ENCODE measurements at places on chromosomes 3 and 15.

DNA sequence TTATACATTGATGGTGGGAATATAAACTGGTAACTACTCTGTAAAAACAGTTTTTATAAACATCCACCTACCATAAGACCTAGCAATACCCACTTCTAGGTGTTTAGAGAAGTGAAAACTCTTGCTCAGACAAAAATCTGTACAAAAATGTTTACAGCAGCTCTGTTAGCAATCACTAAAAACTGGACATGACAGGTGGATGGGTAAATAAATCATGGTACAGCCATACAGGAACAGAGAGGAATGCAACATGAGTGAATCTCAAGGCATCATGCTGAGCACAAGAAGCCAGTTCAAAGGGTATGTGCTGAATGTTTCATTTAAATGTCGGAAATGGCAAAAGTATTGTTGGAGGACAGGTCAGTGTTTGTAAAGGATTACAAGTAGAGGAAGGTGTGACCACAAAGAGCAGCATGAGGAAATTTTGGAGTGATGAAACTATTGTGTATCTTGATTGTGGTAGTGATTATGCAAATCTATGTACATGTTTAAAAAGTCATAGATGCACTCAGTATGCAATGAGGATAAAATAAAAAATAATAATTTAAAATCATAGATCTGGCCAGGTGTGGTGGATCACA lies 2.8 kb upstream of the RNU5A-1 start:
- DNase-seq, result no peak

- DNase-seq, result no peak
Measured at GRCh38 chr3:177382944-177383343, 185.7 kb upstream of the TBL1XR1 start.

DNA sequence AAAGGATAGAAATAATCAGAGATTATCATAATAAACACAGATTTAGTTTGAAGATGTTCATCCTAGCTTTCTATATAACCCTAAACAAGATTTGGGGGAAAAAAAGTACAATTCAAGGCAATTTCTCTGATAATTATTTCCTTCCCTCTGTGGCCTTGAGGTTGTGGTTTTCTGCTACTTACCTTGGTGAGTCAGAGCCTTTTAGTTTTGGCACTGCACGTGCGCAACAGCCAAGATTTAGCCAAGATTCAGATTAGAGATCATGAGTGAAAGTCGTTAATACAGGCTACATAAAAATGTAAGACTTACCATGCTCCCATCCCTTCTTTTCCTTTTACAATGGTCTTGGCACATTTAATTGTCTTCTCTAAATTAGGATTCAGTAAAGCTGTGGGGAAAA lies 6.7 kb downstream of the LYZL4 start:
- peak; percentile 39 for DNase-seq

GRCh38 chr15:32670623-32671022 lies 29.1 kb downstream of the SCG5 start:
- DNase-seq, result no peak

DNA sequence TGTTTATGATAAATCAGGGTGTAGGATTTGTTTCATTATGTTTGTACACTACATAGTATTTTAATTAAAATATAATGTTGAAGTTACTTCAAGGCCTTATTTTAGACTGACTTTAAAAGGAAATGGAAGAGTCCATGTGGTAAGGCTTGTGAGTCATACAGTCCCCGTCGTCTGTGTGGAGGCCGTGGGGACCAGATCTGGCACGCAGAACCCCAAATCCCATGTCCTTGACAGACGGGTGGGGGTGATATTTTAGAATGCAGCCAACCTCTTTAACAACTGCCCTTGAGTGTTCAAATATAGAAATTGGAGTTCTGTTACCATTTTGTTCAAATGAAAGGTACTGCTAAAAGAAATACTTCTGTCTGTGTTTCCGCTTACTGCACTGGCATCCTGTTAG lies 35.8 kb downstream of the ABHD17C start:
- no peak for DNase-seq

GRCh38 chr15:51750792-51751696 lies at the start of gene TMOD2:
TSS of gene TMOD2 (plus strand) at chr15:51751597. CDS start at chr15:51766442, 14,845 bp downstream.
- DNase-seq, result peak; percentile 63

DNA sequence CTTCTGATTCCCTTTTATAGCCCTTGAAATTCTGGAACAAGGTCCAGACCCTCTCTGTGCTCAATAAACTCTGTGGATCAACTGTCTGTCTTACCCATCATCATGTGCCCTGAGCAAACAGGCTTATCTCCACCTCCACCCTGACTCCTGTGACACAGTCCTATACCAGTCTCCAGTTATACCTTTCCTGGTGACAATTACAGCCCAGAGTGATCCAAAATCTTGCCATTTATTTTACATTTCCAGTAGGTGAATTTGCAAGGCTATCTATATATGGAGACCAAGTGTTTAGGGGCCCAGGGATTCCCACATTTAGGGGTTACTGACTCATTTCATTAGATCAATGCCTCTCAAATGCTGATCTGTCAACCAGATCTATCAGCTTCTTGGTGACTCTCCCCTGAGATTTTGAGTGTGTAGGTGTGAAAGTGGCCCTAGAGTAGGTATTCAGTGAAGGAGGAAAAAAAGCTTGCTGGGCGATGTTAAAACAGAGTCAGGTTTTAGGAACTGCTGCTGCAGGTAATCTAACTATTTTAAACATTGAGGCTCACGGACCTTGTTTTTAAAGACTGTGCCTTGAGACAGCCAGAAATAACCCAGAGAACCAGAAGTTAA lies 229.6 kb upstream of the WNT5A start:
- DNase-seq, result no peak

DNA sequence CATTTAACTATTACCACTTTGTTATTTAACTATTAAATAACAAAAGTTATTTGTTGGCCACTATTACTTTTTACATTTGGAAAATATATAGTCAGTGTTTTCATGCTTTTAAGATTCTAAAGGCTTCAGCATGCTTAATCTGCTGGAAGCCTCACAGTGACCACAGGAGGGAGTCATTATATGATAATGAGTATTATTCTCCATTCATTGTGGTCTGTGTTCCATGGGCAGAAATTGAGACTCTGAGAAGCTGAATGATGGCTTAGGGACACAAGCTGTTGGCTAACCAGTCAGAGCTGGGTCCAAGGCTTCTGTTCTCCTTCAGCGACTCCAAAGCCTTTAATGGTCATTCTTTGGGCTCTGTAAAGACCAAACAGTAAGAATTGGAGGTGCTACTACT lies 64.7 kb downstream of the BFSP2 start:
- DNase-seq, result no peak

DNA sequence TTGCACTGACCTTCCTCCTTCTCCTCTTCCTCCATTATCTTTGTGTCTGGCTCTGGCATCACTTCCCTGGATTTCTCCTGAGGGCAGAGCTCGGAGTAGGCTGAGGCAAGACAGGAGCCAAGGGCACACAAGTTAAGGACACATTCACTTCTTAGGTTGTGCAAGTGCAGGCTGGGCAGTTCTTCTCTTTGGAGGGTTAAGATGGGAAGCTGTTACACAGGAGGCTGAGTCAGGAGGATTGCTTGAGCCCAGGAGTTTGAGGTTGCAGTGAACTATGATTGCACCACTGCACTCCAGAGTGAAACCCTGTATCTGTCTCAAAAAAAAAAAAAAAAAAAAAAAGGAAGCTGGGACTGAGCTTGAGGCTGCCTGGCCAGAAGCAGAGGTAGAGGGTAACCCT lies 176.2 kb upstream of the ANKRD28 start:
- DNase-seq, result no peak

- DNase-seq, result no peak
Measured at GRCh38 chr3:8539419-8539818, 37.8 kb downstream of the LMCD1 start.

GRCh38 chr15:51355096-51355495 lies 13.6 kb downstream of the GLDN start:
- DNase-seq, result no peak

DNA sequence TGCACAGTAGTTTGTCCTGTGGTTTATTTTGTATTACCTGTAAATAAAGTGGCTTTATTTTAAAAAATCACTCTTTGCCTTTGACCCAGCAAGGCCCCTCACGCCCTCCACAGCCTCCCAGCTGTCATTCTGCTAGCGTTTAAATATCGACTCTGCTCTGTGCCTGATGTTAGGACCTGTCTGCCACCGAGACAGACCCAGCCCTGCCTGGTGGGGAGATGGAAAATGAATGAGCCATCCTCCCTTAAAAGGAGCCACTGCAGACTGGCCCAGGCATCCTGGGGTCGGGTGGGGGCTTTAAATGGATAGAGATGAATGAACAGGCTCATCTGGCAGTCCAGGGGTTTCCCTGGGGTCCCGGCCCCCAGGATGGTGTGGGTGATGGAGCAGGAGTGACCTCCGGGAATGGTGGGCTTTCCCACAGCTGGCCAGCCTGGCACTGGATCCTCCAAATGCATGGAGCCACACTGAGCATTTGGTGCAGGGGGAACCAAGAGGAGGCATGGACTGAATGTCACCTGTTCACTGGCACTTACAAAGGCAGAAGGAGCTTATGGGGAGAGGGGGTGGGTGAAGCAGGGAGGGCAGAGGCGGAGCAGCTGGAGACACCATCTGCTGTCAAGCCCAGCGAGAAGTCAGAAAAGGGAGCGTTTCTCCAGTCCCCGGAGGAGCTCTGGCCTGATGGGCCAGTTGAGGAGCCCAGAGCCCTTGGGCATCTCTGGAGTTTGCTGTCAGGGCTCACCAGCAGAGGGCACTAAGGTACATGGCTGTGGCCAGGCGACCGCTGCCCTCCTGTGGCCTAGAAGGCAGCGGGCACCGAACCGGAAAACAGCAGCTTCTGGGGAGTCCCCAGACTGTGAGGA lies 11.9 kb downstream of the GRM2 start:
- DNase-seq, result peak; percentile 82

DNA sequence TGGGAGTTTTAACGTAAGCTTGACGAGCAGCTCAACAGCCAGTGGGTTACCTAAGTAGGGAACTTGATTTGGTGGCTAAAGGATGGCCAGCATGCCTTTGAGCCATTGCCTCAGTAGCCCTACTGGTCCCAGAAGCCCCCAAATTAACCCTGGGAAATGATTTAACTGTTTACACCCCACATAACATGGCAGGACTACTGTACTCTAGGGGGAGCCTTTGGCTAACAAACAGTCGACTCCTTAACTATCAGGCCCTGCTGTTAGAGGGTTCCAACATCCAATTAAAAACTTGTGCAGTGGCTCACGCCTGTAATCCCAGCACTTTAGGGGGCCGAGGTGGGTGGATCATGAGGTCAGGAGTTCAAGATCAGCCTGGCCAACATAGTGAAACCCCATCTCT lies 9.4 kb upstream of the SMCO1 start:
- no peak for DNase-seq

DNA sequence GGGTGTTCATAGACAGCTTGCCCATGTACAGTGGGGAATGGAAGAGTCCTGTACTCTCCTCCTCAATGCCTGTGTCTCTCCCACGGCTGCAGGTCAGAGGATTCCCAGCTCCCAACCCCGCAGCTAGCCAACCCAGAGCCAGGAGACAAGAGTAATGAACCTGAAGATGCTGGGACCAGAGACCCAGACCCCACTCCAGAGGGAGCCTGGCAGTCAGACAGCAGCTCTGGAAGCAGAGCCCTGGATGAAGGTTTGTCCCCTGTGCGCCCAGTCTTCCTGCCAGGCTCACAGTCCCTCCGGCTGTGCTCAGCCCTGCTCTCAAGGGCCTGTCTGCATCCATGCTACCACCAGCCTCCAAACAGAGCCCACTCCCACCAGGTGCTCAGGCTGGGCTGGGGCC lies 29.5 kb downstream of the EFCC1 start:
- no peak for DNase-seq

- DNase-seq, result no peak
Measured at GRCh38 chr3:100209948-100210771, 50.6 kb upstream of the TBC1D23 start.

DNA sequence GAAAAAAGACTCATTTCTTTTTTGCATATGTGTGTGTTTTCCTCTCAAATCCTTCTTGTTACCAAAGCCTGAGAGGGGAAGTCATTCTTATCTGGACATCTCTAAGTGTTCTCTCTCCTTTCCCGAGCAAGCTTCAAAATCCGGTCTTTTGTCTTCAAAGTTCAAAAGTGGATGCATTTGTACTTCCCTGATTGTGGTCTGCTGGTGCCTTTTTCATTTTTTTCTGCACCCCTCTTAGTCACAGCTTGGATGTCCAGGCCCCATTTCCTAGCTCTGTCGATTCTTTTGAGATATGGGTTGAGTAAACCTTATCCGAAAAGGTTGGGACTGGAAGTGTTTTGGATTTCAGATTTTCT lies 34.8 kb downstream of the EHD4 start:
- no peak for DNase-seq

DNA sequence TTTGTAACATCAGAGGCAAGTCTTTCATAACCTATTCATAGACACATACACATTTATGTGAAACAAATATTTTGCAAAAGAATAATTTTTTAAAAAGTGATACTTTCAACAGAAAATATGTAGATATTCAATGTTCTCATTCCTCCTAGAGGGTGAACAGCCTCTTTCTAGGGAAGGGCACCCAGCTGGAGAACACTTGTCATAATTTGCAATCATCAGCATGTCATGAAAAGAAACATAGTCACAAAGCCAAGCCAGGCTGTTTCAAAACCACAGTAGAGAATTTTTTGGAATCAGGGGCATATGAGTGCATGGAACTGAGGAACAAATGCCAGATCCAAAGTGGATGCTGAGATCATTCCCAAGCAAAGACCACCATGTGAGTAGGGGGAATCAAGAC lies 406.9 kb upstream of the ADAMTS9 start:
- no peak for DNase-seq

DNA sequence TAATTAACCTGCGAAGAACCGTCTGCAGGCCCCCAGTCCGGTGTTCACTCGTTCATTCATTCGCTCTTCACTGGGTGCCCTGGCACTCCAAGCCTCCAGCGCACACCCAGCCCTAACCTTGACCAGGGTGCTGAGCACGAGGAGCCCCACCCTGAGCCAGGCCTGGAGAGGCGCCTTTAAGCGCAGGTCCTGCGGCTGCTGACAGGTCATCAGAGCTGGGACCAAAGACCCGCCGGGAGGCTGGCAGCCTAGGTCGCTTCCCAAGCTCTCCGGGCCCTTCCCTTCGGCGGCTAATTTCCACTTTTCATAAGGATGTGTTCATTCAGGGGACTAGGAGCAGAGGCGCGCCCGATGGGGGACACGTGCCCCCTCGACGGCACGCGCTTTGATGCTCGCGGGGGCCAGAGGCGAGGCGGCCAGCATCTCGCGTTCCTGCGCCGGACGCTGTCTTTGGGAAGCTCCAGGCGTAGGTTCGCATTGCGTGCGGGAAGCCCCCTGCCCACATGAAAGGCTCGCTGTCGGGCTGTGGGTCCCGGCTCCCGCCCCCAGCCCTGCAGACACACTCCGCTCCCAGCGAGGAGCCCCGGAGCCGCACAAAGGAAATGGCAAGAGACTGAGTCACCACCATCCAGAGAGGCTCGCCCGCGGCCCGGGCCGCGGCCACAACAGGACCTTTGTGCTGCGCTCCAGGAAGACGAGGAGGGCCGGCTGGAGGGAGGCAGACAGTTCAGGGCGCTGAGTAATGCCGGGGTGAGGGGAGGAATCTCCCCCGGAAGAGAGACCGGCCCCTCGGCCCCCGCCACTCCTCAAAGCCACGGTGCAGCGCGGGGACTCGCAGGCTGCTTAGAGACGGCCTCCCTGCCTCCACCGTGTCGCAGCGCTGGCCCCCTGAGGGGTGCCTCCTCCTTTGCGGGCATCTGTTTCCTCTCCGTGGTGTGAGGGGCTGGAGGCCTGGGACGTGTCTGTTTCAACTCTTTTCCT lies 266.4 kb upstream of the HES1 start:
- peak; percentile 95 for DNase-seq
